ENCODE measurements at places on chromosomes 5 and 9.

DNA sequence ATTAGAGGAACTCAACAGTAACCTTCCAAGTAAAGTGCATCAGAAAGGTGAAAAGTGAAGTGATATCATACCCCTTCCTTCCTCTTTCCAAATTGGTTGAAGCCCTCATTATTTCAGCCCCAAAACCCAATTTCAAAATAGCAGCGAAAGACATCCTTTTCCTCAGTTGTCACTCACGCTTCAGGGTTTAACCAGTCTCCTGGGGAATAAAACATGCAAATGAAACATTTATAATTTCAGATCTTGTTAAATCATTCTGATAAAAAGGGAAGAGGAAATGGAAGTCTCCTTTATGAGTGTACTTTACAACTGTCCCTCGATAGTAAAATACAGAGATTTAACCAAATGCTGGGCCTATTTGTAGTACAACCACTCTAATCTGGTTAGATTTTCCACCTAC is 22.5 kb downstream of the TRPM6 start:
- peak; percentile 14 for DNase-seq

DNA sequence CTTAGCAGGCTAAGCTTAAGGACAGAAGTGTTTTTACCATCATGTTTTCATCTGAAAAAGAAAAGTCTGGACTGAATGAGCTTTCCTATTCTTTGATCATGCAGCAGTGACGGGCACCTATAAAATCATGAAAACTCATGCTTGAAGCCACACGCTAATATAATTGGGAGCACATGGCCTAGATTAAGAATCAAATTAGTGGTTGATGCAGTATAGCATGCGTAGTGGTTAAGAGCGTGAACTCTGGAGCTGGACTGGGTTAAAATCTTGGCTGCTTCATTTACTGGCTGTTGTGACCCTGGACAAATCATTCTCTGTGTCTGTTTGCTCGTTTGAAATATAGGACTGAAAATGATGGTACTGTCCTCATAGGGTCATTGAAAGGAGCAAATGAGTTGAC is 49.9 kb upstream of the IL13 start:
- DNase-seq: no peak

GRCh38 chr9:37144762-37145161 is 24.4 kb downstream of the ZCCHC7 start:
- DNase-seq: no peak

DNA sequence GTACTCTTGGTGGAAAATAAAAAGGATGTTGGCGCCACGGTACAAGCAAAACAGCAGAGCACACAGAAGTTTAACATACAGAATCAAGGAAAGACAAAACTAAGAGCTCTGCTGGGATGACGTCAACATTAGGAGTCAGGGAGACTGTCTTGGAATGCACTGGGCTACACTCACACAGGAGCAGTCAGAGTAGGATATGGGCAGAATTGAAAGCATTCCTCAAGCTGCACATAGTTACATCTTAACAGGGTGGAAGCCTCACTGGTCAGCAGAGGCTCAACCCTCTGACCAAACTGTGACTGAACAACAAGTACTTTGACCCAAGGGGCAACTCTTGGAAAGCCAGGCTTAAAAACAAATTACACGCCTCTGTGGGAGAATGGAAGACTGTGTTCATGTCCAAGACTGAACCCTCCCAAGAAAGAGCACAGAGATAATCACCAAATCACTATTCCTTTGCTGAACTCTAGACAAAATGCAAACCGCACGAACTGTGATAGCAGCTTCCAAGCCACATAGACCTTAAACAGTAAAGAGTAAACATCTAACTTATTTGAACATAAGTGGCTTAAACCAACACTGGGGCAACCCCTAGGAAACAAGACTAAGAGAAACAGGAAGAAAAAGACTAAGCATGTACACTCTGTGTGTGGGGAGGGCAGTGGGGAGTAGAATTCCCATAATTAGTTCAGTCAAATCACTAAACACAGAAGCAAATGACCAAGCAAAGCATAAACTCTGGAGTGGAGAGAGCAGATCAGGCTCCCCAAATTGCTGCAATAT is 772.7 kb downstream of the PRELID2 start:
- no peak for DNase-seq

DNA sequence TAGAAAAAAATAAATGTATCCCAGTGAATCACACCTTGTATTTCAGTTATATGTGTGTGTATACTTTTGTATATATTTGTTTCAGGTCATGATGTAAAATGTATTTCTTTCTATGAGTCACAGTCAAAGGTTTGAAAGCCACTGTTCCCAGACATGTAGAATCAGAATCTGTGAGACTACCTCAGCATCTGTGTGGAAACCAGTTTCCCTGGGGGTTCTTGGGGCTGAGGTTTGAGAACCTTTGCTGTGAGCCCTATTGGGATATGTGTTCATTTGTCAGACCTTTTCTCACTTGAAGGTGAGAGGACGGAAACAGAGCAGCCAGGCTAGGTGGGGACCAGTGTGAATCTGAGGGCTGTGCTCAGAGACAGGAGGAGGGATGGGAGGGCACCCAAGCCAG is 78.7 kb upstream of the SAP30L start:
- no peak for DNase-seq

DNA sequence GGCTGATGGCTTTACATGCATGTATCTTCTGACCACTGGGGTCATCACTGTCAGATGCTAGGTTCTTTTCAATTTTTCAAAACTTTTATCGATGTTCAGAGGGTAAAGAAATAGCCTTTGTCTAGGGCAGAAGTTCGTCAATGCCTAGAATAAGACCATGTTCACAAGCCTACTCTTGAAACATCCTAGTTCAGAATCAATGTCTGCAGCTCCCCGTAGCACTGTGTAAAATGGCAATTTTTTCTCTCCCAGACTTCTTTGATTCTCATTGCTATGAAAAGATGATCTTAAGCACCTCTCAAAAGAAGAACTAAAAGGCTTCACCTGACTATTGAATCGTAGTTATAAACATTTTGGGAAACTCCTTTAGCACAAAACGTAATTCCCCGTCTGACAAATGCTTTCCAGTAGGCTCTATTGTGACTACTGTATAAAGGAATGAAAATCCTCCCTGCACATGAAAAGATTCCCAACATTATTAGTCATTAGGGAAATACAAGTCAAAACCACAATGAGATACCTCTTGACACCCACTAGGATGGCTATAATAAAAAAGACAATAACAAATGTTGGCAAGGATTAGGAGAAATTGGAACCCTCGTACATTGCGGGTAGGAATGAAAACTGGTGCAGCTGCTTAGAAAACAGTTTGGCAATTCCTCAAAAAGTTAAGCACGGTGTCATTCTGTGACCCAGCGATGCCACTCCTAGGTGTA is 263.5 kb downstream of the ARHGAP26 start:
- no peak for DNase-seq

GRCh38 chr9:115627511-115627910 is 509.6 kb upstream of the TNC start:
- DNase-seq: no peak

GRCh38 chr9:35341585-35341984 is 148.3 kb upstream of the RUSC2 start:
- no peak for DNase-seq

DNA sequence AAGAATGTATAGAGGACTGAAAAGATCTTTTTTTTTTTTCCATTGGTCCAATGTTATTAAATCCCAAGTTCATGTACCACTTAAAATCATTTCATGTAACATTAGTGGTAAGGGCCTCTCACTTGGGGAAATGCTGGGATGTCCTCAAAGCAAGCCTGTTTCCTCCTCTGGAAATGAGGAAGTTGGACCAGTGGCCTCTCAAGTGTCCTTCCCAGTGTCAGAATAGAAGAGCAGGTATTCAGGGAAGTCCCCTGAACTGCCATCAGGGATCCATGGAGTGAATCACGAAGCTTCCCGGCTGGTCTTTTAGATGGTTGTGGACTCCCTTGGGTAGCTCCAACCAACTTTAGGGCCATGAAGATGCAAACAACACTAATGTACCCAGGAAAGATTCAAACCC is 55.2 kb upstream of the AFAP1L1 start:
- no peak for DNase-seq

GRCh38 chr9:23682352-23682751 is 143.7 kb downstream of the ELAVL2 start:
- no peak for DNase-seq

- DNase-seq: no peak
Observed at GRCh38 chr9:95433096-95433819, 83.5 kb downstream of the PTCH1 start.

- DNase-seq: no peak
Observed at GRCh38 chr5:78899922-78900362, 85.2 kb downstream of the ARSB start.

DNA sequence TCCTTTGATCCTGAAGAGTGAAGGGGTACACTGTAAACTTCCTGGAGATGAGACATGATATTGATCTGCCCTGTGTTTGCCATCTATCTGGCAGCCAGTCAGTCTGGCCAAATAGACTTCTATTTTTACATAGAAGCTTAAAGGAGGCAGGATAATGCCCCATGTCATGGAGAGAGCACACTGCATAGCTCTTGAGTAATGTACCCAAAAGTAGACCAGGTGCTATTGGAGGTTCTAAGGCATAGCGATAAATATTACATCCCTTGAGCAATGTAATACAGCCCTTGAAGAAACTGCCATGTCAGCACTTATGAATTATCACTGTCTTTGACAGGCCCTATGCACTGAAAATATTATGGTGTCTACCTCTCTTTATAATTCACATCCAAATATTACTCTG is 131.8 kb downstream of the GHR start:
- DNase-seq: no peak

GRCh38 chr5:109721741-109722140 is 32.0 kb downstream of the MAN2A1 start:
- no peak for DNase-seq

DNA sequence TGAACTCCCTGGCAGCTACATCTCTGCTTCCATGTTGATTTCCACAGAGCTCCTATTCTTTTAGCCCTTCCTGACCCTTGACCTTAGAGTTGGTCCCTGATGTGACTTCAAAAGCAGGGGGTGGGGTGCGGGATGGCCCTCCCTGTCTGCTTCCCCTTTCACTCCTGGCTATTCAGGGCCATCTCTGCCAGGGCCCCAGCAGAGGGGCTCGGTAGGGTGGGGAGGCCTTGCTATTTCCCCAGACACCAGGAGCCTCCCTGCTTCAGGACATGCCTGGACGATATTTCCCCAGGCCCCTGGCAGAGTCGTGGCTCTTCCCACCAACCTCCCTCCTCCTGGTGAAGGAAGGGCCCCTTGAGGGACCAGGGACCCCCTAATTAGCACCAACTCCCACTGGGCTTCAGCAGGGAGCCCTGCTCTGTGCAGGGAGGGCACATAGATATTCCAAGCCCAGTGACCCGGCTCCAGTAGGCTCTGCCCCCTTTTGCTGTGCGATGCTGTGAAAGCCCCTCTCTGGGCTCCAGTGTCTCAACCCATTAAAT is 17.3 kb downstream of the CORO2A start:
- no peak for DNase-seq

DNA sequence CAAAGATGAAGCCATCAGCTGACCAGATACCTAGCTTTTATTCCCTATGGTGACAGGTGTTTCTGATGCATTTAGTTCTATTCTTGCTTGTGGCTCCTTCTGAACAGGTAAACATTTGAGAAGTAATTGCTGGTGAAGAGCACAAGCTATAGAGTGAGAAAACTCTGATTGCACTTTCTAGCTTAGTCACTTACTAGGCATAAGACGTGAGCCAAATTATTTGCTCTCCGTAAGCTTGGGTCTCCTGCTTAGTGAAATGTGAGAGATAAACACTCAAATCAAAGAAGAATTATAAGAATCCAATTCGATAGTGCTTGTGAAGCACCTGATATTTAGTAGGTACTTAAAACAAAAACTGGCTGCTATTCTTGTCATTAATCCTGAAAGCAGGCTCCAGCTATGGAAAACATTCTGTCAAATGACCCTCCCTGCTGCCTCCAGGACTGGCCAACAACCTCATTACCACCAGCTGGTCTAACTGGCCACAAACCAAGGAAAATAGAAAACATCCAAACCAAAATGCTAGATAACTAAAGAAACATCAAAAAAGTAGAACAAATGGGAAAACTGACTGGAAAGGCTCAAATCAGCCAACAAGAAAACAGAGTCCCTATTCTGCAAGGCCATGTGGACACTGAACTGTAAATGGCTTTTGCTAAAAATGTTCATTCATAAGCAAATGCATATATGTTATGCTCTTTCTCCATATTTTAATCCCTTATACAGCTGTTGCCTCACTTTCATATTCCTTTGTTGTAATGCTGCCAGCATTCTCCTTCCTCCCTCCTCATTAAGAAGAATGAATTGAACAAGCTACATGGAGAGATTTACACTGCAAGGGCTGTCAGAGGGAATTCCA is 616.1 kb downstream of the DTWD2 start:
- DNase-seq: no peak

DNA sequence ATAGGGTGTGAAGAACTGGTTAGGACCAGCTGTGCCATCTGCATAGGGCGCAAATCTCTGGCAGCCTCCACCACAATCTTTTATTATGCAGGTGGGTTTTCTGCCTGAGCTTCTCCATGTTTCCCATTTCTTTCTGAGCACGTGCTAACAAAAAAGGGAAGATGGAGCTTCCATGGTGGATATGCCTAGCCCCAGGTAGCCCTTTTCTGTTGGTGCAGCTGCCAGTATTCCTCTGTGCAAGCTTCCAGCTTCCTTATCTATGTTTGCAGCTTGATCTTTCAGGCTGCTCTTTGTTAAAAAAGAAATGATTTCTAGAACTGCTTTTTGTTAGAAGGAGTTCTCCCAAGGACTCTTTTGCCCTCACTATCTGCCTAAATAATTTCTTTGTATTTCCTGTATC is 95.0 kb upstream of the EPB41L4A start:
- DNase-seq: no peak

GRCh38 chr5:167870055-167870454 is 421.4 kb upstream of the WWC1 start:
- DNase-seq: no peak

GRCh38 chr5:110401881-110402280 is 324.6 kb downstream of the TMEM232 start:
- no peak for DNase-seq

- no peak for DNase-seq
Observed at GRCh38 chr9:109880276-109881169, 100.5 kb downstream of the PALM2AKAP2 start.

- no peak for DNase-seq
Observed at GRCh38 chr5:67093279-67093678, 103.3 kb downstream of the CD180 start.

DNA sequence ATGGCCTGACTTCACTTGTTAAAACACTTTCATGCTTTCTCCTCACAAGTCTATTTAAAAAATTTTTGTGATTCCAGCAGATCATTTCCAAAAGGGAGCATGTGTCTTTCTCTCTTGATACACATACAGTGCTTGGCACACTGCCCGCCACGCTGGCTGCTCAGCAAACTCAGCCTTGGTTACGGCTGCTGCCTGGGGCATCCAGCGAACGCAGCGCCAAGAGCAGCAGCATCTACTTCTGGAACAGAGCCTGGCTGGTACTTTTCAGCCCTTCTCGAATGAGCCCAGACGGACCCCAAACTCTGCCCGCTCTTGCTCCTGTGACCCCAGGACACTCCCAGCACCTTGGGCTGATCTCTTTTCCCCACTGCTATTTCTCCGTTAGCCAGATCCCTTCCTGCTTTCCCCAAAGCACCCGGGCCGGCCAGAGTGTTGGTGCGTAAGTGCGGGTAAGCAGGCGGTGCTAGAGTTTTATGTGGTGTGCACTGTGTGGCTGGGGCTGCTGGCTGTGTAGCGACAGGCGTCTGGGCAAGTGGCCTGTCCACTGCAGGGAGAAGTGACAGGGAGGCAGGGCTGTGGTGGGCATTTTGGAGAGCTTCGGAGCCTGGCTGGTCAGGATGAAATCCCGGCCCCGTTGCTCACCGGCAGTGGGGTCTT is 73.2 kb downstream of the SH3PXD2B start:
- DNase-seq: no peak

GRCh38 chr9:105243015-105243686 is 1.3 kb upstream of the SLC44A1 start:
- no peak for DNase-seq
